ENCODE measurements at places on chromosomes 5 and 9. TPM values are rescaled to one million over a fixed set of nuclear protein-coding genes. Genes with fewer than 3 reads are reported as not detected.

The SLC24A2 gene
- total RNA-seq: not detected

The BTNL3 gene
- not detected for total RNA-seq

The NEUROG1 gene
- not detected for total RNA-seq

The SPINK13 gene
- 0.58 TPM for total RNA-seq

The OR5C1 gene
- not detected for total RNA-seq

The PLPPR1 gene
- total RNA-seq: not detected

The ECM2 gene
- not detected for total RNA-seq

The EGFLAM gene
- 0.17 TPM for total RNA-seq

The GPR21 gene
- total RNA-seq: not detected

The CRAT gene
- total RNA-seq: 27.5 TPM

The SEMA6A gene
- 8.3 TPM for total RNA-seq

The ISL1 gene
- not detected for total RNA-seq

Measured in epithelial cell of proximal tubule (primary cell).